Mucosa of gallbladder (tissue), 1 donor: ENCODE measurements at places on chromosomes 11 and 22. TPM values are rescaled to one million over a fixed set of nuclear protein-coding genes. Genes with fewer than 3 reads are reported as not detected.

The NAALADL1 gene
- 10.4 TPM for total RNA-seq

The ST14 gene
- total RNA-seq: 193 TPM

The CCDC15 gene
- 0.49 TPM for total RNA-seq

- peak; percentile 90 for DNase-seq
Observed at GRCh38 chr11:77471558-77472193, 2.2 kb downstream of the PAK1 start.

GRCh38 chr22:26711205-26711963, 54.0 kb downstream of the MIAT start:
- DNase-seq: no peak

GRCh38 chr11:122617926-122618325, 37.6 kb upstream of the UBASH3B start:
- DNase-seq: no peak
